ENCODE measurements at places on chromosomes 5 and 9.

DNA sequence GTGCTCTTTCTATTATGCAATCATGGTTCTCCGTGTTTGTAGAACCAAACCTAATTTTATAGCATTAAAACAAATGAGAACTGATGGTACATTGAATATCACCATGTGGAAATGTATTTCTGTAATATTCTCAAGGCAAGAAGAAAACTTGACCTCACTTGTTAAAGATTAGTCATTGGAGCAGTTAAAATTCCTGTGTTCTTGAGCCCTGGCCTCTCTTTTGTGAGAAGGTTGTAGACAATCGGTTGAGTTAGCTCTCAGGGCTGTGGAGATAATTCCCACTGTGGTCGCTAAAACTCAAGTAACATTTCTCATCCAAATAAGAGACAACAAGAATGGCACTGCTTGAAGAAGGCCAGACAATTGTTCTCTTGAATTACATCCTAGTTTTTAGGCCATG is 216.0 kb upstream of the KLF4 start:
- no peak for DNase-seq

- no peak for DNase-seq
Measured at GRCh38 chr5:8842971-8843551, 702.8 kb downstream of the SEMA5A start.

DNA sequence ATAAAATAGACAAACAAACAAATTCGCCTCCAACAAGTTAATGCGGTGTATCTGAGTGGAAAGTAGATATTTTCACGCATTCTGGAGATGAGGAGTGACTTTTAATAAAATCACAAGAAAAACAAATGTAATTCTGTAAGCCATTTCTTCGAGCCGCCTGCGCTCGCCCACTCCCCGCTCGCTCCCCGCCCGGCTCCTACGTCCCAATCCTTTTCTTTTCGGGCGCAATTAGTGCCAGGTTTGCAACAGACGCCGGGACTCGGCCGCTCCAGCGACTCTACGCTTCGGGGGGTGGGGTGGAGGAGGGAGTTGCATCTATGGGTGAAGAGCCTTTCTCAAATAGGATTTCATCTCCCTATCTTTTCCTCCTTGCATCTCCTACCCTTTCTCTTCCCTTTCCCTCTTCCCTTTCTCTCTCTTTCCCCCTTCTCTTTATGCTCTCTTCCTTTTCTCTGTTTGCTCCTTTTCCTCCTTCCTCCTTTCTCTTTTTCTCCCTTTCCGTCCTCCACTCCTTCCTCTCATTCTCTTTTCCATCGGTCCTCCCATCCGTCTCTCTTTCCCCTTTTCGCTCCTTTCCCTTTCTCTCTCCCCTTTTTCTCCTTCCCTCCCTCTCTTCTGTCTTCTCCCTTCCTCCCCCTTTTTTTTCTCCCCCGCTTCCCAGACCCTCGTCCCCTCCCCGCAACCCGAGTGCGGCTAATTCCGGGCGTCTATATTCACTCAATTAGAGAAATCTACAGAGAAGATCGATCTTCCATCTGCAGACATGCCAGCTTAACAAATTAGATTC is 6.1 kb upstream of the OTP start:
- DNase-seq, result no peak

GRCh38 chr9:127351182-127352166 is 45.5 kb upstream of the SLC2A8 start:
- DNase-seq, result no peak

DNA sequence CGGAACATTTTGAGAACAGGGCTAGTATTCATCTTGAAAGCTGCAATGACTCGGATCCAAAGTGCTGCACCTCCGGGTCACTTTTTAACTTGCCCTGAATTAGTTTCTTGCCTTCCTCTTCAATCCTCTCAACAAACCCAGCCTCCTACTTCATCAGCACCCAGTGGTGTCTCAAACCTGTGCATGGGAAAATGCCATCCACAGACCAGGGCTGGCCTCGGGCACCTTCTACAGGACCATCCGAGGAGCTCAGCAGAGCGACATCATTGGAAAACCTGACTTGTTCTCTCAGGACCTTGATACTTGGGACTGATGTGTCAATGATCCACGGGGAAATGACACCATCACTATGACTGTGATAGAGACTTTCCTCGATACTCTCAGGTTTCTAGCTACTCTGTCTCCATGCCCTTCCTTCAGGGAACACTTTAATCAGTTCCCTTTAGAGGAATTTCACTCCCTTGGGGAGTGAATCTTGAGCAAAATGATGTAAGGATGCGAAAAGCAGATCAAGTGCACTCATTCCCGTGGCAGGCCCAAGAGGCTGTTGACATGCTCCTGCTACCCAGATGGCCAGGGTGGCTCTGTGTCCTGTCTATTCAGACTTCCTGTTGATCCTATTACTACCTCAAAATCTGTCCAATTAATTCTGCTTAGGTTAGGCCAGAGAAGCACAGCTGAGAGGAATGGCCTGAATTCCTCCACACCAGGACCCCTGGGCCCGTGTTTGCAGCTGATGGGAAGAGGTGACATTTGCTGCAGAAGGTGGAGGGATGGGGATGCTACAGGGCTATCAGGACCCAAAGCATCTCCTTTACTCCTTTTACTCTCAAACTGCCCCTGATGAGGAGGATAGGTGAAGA is 96.5 kb upstream of the SLC25A48 start:
- no peak for DNase-seq

GRCh38 chr5:2602451-2603271 is 148.8 kb downstream of the IRX2 start:
- DNase-seq, result no peak

DNA sequence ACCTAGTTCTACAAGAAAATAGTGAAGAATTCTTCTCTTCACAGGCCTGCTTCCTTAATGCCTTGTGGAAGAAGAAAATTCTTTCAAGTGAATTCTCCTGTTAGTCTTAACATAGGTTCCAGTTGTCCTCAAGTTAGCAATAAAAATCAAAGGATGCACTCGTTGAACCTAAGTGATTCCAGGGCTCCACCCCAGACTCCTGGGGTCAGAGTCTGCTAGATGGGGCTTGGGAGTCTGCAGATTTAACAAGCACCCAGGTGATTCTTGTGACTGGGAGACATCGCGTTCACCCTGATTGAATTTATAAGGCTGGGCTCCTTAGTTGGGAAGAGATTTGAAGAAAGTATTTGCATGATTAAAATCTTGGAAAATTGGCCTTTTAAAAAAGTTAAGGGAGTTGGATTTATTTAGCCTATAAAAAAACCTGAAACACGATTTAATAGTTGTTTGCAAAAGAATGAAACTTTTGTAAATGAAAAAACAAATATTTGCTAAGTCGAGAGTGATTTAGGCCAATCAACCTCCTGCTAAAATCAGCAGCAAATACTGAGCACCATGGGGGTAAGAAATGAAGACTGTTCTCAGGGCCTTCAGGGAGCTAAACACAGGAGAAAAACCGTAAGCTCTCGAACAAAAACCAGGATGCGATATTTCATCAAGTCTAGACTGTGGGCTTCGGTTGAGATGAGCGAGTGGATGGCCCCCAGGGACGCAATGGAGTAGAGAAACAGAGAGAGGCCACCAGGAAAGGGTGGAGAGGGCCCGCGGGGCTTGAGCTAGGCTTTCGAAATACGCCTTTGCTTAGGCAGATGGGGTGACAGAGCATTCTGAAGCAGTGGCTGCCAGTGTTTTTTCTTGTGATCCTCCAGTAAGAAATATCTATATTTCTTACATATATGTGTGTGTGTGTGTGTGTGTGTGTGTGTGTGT is 86.9 kb upstream of the TTC23L start:
- no peak for DNase-seq

DNA sequence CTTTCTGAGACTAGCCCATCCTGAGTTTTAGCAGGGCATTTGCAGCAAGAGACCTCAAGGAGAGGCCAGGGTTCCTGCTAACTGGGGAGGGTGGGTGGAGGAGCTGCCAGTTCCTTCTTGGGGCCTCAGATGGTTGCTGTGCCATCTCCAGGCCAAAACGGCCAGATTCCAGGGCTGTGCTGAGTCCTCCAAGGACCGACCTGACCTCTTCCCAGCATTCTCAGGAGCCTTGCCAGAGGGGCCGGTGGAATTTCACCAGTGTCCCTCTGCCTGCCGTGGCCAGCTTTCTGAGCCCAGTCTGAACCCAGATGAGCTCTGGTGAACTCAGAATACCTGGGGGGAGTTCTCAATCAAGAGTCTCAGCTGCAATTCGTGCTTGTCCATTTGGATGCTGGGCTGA is 54.3 kb downstream of the TSTD2 start:
- DNase-seq, result no peak

GRCh38 chr5:103298607-103299188 is 40.1 kb downstream of the MACIR start:
- no peak for DNase-seq

- DNase-seq, result peak; percentile 56
Measured at GRCh38 chr5:115098041-115098702, 71.5 kb downstream of the TRIM36 start.

DNA sequence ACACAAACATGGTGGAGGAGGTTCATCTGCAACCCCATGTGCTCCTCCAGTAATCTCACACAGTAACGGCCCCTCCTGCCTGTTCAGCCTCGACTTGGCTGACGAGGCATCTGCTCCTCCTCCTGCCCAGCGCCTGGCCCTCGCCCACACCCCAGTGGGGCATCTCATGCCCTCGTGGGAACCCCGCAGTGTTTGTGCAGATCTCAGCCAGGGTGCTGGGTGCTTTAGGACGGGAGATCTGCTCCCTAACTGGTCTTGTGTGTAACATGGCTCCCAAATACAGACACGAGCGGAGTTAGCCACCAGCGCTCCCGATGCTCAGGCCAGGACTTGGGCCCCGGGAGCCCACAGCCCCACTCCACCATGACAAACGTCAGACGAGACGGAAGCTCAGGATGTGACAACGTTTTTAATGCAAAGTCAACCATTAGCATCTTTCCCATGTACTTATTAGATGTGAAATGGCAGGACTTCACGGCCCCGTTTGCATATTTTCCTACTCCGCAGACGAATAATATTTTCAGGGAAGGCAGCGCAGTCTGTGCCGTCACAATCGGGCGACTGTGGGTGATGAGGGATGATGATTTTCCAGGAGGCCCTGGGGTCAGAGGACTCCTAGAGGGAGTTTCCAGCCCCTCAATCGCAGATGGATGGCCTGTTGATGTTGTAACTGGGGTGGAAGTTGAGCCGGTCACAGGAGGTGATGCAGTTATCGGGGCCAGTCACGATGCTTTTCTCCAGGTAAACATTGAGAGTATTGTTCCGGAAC is 5.5 kb upstream of the MRPS2 start:
- no peak for DNase-seq

GRCh38 chr5:96651948-96652753 is 10.0 kb upstream of the CAST start:
- no peak for DNase-seq

DNA sequence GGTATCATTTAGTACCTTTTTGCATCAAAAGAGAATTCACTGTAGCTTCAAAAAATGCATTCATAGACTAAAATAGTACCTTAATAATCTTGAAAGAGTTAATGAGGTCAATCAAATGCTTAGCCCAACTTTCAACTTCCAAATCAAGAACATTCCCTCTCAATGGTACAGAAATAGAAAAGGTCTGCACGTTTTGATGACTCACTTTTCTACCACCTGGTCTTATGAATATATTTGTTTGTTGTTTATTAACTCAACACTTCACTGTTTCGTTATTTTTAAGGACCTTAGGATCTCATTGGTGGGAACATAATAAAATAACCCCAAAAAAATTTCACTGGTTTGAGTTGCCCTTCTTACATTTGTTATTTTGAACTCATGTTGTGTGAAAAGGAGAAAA is 229.5 kb downstream of the MEF2C start:
- DNase-seq, result no peak

DNA sequence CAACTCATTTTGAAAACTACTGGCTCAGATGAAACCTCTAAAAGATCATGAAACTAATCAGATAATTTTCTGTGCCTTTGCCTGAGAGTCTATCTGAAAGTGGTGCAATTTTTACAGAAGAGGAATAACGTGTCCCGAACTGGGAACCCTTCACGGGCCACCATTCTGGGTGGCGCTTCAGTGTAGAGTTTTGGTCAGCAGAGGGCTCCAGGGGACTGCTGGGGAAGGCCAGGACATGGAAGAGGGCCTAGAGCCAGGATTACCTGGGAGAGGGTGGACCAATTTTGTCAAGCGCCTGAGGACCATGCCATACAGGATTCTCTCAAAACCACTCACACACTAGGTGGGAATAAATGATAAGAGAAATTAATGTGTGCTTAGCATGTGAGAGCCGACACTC is 49.7 kb upstream of the PLEKHG4B start:
- no peak for DNase-seq

GRCh38 chr5:124124711-124125229 is 612.8 kb downstream of the CSNK1G3 start:
- peak; percentile 80 for DNase-seq

DNA sequence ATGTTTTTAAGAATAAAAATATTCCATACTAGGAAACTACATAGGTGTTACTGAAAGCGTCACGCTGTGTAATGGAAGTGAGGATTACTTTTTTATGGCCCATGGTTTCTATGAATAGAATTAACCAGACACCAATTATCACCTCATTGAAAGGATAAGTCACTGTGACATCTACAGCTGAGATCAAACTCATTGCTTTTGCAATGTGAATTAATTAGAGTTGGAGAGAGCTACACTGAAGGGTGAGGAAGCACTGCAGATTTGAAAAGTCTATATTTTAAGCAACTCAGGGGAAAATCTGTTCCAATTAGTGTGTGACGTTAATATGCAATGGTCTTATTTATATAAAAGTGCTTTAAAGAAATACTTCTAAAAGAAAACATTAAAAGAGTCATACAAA is 1300.1 kb upstream of the DMAC1 start:
- peak; percentile 95 for DNase-seq

GRCh38 chr5:10229306-10230048 is 20.2 kb downstream of the ATPSCKMT start:
- no peak for DNase-seq

- DNase-seq, result peak; percentile 85
Measured at GRCh38 chr5:14574891-14575508, 6.6 kb upstream of the OTULINL start.

GRCh38 chr5:154209591-154210081 is 19.1 kb downstream of the GALNT10 start:
- DNase-seq, result no peak

DNA sequence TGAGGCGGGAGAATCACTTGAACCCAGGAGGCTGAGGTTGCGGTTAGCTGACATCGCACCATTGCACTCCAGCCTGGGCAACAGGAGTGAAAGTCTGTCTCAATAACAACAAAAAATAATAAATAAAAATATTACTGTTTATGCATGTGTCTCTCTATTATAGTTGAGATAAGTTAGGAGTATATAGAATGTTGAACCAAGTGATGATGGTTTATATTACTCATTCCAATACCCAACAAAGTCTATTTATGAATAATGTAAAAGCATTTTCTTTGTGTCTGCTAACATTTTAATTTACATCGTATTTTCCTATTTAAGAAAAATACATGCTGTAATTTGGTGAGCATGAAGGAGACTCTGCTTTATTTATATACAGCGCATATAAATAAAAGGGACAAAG is 35.8 kb downstream of the CREBRF start:
- no peak for DNase-seq

GRCh38 chr5:112693301-112693700 is 44.4 kb upstream of the APC start:
- DNase-seq, result no peak

Measured in NCI-H446 treated with DMSO at 0.1 percent for 48 hours (cell line).